HepG2 (cell line): ENCODE measurements at places on chromosomes 7 and 10. TPM values are rescaled to one million over a fixed set of nuclear protein-coding genes. Genes with fewer than 3 reads are reported as not detected.

DNA sequence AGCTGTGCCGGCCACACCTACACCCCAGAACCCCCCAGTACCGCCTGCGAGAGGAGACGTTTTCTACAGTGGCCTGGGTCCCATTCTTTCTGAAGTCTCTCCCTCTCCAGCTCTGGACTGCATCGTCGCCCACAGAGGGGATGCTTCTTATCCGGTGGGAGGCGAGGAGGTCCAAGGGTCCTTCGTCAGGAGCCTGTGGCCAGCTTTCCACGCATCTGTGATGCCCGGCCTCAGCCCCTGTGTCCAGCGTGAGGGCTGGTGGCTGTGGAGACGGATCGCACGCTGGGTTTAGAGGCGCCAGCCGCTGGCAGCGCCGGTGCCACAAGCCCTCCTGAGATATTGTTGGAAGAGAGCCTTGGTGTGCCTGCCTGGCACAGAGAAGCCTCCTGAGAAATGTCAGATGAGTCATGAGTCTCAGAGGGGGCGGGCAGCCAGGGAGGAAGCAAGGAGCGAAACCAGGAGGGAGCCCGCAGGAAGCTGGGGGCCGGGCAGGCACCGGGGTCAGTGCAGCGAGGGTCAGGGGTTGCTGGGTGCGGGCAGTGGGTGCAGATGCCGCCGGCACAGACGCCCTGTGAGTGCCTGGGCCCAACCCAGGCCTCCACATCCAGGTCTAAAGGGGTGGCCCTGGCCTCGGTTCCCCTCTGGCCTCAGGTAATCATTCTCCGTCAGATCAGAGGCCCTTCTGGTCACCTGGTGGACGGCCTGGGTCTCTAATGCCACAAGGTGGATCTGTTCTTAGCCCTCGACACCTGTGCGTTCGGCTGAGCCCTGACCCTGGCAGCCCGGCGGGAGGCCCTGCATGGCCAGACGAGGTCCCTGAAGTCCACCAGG lies 86.0 kb upstream of the DIP2C start:
- no peak for DNase-seq

- no peak for DNase-seq
These were observed 81.1 kb upstream of the FZD1 start for GRCh38 chr7:91182819-91183764.

DNA sequence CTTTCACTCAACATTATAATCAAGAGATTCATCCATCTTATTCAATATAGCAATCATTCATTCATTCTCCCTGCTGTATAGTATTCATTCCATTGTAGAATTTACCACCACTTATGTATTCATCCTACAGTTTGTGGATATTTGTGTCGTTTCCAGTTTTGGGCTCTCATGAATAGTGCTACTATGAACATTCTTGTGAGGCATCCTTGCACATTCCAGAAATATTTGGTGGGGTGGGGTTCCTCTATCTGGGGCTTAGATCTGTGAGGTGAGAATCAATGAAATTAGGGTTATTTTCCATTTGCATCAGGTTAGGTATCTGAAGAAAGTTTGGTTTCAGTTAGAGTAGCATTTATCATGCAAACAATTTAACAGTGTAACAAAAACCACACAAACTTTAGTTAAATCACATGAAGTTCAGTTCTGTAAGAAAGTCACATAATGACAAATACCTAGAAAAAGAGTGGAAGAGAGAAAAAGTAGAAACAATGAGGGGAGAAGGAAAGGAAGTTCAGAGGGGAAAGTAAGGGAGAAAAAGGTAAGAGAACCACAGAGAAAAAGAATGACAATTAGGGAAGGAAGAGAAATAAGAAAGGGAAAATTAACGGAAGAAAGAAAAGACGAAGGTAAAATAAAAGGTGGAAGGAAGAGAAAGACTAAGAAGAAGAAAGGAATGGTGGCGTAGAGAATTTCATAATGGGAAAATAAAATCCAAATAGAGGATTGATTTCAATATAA lies 25.3 kb upstream of the CBLL1 start:
- no peak for DNase-seq

GRCh38 chr10:129553928-129554327 lies 86.9 kb downstream of the MGMT start:
- no peak for DNase-seq

DNA sequence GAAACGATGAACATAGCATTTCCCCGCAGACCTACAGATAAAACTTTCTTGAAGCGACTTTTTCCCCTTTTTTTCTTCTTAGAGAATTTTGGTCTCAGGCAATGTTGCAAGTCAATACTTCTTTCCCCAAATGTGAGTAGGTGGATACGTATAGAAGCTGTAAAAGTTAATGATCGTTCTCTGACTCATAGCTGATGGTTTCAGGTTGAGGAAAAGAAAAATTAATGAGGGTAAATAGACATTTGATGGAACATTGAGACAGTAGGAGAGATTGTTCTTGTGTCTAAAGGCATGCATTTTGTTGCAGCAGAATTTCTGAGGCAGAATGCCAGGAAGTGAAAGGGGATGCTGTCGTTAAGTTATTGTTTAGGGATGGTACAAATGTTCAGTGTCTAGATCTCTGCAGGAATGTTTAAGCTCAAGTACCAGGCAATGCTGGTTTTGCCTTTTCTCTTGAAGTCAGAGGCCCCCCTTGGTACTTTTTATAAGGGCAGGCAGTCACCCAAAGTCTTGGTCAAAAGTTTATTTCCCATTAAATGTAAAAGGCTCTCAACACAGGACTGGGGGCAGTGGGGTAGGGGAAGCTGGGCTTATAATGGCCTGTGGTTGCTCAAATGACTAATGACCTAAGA lies 9.3 kb downstream of the TCF7L2 start:
- no peak for DNase-seq

DNA sequence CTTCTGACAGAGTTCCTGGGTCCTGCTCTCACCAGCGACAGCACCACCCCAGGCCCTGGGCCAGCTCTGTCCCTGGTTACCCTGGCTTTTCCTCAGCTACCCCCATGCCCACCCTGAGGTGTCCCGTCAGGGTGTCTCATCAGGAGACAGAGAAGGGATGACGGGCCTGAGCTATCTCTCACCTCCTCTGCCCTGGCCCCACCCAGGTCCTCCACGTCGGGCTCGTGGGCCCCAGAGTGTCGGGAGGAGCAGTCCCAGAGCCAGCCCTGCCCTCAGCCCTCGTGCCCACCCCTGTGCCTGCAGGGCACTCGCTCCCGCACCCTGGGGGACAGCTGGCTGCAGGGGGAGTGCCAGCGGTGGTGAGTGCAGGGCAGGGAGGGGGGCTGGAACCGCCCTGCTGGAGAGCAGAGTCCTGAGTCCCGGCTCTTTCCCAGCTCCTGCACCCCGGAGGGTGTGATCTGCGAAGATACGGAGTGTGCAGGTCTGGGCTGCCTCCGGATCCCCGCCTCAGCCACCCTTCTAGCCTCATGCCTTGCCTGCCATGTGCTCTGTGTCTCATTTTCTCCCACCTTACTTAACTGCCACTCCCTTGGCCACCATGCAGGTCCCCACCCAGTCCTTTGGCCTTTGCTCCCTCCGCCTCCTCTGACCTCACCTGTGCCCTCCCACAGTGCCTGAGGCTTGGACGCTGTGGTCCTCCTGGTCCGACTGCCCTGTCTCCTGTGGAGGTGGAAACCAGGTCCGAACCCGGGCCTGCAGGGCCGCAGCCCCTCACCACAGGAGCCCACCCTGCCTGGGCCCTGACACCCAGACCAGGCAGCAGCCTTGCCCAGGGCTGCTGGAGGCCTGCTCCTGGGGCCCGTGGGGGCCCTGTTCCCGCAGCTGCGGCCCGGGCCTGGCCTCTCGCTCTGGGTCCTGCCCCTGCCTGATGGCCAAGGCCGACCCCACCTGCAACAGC lies 16.7 kb upstream of the ZNF862 start:
- peak; percentile 11 for DNase-seq

DNA sequence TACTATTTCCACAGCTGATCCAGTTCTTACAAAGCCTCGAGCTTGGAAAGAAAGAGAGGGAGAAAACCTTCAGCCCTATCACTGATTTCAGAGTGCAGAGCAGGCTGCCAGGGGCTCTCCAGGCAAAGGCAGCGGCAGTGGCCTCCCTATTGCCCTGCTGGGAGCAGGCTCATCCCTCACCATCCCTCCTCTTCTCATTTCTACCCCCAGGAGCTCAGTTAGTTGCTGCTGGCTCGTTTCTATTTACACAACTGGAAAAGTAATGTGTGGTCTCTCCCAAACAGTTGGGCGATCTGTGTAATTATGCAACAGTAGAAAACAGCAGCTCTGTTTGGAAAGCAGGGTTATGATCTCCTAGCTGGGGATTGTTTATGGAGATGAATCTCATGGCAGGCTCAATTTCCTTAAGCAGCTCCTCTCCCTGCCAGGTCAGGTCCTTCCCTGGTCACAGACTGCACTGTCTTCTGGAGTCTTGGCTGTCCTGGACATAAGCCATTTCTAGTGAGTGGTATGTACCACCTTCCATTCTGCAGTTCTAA lies 28.7 kb upstream of the TNS3 start:
- peak; percentile 85 for DNase-seq

- no peak for DNase-seq
These were observed 1.1 kb downstream of the VIM start for GRCh38 chr10:17229016-17229716.

DNA sequence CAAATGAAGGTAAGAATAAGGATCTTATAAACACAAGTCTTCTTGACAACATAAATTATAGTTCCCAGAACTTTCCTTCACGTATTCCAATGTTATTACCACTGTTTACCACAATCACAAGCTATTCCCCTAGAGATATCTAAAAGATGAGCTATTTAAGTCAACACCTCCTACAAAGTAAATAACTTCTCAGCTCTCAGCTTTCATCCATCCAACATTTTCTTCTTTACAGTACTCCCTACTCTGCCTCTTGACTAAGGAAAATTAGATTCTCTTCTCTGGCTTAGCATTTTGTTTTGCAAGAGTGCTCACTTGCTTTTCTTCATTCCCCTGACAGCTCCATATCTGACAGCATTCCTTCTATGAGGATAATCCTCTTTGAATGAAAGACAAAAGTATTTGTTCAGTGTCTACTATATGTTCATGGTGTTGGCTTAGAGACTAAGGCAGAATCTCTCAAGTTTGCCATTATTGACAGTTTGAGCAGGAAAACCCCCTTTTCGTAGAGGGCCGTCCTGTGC lies 93.0 kb upstream of the IL6 start:
- DNase-seq: no peak

HTR7 gene
- total RNA-seq: 0.04 TPM in 1 of 2 replicates, not detected in the other

DNA sequence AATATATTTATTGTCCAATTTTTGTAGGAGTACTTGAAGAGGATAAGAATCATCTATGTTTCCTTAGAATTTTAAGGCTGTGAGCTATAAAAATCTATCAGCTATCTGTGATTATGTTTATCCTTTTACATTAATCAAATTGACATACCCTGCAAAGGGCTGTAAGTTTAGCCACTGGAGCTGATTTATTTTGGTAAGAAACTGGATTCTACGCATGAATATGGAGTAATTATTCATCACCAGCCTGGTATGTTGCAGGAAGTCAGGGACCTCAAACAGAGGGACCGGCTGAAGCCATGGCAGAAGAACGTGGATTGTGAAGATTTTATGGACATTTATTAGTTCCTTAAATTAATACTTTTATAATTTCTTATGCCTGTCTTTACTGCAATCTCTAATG lies 696.9 kb downstream of the DNAJB9 start:
- no peak for DNase-seq

FFAR4 gene
- not detected in 2 replicates for total RNA-seq

MMP21 gene
- not detected in 2 replicates for total RNA-seq

- no peak for DNase-seq
These were observed 461.5 kb upstream of the MKI67 start for GRCh38 chr10:128587689-128588088.

DNA sequence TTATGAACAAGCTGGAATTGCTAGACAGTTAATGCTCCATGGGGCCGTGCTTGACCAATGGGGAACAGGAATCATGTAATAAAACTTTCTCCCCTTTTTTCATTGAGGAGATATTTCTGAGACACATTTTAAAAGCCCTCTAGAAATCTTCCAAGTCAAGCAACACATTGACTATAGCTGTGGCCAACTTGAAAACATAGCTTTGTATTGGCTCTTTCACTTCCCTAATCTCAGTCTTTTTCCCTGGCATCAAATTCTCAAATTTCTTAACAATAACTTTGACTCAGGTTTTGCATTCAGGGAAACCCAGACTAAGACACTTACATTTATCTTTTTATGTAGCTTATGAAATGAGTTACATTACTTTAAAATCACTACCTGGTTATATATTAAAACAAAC lies 947.1 kb upstream of the MBL2 start:
- DNase-seq: no peak

FAM180A gene
- total RNA-seq: not detected in 2 replicates
